ENCODE measurements at places on chromosomes 11 and 22.
A peak's percentile ranks its signal among the peaks of the same experiment; 100 is the strongest.

DNA sequence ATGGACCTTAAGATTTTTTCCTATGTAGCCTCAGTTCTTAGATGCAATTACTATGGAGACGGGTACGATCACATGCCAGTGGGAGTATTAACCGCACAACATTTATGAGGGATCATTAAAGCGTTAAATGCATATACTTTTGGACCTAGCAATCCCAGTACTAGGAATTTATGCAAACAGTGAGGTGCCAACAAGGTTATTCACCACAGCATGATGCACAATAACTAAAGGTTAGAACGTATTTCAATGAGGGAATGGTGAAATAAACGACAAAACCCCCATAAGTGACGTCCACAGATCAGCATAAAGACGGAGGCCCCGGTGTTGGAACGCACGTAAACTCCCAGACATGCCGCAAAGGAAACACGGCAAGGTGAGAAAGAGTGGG is 539 bp downstream of the SIRT3 start:
- no peak for DNase-seq

GRCh38 chr11:92751594-92751993 is 217.9 kb upstream of the MTNR1B start:
- DNase-seq, result no peak

GRCh38 chr11:64183890-64184289 is 2.1 kb upstream of the STIP1 start:
- no peak for DNase-seq

DNA sequence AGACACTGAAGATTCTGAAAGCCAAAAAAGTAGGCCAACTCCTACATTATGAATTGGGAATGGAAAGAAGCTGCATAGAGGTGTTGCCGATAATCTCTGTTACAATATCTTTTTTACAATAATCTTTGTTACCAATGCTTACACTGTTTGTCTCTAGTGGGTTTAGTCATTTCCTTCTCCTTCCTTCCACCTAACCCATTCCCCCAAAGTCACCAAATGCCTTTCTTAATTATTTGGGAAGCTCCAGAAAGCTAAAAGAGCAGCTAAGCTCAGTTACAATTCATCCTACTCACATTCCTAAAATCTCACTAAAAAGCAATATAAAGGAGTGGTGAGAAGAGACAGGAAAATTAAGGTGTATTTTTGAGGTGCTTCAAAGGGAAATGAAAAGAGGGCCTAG is 313.7 kb downstream of the SWAP70 start:
- no peak for DNase-seq

GRCh38 chr11:15327786-15328231 is 213.1 kb downstream of the INSC start:
- DNase-seq, result peak; percentile 38

GRCh38 chr22:21624880-21625791 is 4.7 kb downstream of the YDJC start:
- DNase-seq, result no peak

- peak; percentile 44 for DNase-seq
Measured at GRCh38 chr11:103091064-103091800, 728 bp downstream of the DCUN1D5 start.

GRCh38 chr11:76335842-76336241 is 45.1 kb downstream of the THAP12 start:
- no peak for DNase-seq

DNA sequence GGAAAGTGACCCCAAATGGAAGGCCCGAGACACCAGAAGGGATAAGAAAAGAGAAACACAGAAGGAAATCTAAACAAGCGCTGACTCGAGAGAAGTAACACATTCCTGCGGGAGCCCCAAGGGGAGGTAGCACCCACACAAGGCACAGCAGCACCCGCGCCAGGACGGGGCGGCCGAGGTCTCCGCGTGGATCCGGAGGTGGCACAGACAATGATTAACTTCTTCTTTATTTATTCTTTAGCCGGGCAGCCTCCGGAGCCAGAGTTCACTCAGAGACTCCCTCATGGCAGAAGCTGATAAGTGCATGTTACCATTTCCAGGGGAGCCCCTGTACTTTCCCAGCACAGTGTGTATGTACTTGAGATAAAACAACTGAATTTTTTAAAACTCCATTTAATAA is 5.1 kb downstream of the TOLLIP start:
- peak; percentile 41 for DNase-seq

- no peak for DNase-seq
Measured at GRCh38 chr11:111693224-111693937, 72.8 kb downstream of the PPP2R1B start.

- no peak for DNase-seq
Measured at GRCh38 chr11:122042981-122043380, 73.0 kb downstream of the BLID start.

All from ACHN (cell line).